ENCODE measurements at places on chromosomes 3 and 15. TPM values are rescaled to one million over a fixed set of nuclear protein-coding genes. Genes with fewer than 3 reads are reported as not detected.
A peak's percentile ranks its signal among the peaks of the same experiment; 100 is the strongest.

DNA sequence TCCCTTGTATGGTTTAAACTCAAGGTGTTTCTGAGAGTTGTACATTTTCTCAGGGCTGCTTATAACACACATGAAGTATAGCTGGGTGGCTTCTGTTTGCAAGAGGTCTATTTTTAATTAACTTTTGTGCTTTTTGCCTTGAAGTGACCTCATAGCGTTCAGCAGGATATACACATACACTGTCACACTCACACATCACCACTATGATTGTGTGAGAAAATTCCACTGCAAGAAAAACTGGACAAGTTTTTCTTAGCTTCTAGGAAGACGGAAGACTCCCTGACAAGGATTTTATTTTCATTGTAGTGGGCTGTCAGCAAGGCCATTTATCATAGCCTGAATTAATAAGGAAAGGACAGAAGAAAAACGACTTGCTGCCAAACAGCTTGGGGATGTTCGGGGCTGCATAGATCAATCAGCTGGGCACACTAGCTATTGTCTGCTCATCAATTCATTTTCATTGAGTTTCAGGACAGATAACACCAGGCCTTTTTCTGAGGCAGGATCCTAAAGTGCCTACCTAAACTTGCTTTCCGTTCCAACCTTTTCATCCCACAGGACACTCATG is 192.8 kb upstream of the CRBN start:
- H3K27ac ChIP-seq: no peak overlapping the region
- H3K27me3 ChIP-seq: no peaks in the 10 kb centered on the region
- no peaks in the 10 kb centered on the region for H3K36me3 ChIP-seq
- no peak overlapping the region for H3K4me3 ChIP-seq
- DNase-seq: no peak

MUC4 gene
- not detected for polyA plus RNA-seq

FBXL2 gene
- 14.4 TPM for polyA plus RNA-seq

ARHGEF26 gene
- 2.3 TPM for polyA plus RNA-seq

DNA sequence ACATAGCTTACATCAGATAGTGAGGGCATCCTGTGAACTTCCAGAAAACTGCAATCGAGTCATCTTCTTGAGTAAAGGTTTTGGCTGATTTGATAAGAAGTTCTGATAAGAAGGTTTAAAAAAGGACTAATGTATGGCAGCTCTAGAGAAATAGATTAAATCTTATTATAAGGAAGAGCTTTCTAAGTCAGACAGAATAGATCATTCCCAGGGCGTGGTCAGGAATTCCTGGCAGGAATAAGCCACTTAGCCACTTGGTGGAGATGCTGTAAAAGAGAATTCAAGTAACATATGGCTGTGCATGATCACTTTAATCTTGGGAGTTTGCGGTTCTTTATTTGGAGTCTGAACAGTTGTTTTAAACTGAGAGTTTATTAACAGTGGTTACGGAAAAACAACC is 17.4 kb downstream of the PGBD4 start:
- no peaks in the 10 kb centered on the region for H3K27me3 ChIP-seq
- no peak for DNase-seq
- no peak overlapping the region for H3K4me3 ChIP-seq
- 0 out of 2 replicates have a peak, but pooled peaks cover 1% of the 10 kb centered on the region for H3K4me1 ChIP-seq
- H3K36me3 ChIP-seq: no peaks in the 10 kb centered on the region

GRCh38 chr3:107837895-107838612 is 252.8 kb downstream of the CD47 start:
- H3K4me3 ChIP-seq: no peak overlapping the region
- no peaks in the 10 kb centered on the region for H3K4me1 ChIP-seq
- H3K27me3 ChIP-seq: no peaks in the 10 kb centered on the region

DNA sequence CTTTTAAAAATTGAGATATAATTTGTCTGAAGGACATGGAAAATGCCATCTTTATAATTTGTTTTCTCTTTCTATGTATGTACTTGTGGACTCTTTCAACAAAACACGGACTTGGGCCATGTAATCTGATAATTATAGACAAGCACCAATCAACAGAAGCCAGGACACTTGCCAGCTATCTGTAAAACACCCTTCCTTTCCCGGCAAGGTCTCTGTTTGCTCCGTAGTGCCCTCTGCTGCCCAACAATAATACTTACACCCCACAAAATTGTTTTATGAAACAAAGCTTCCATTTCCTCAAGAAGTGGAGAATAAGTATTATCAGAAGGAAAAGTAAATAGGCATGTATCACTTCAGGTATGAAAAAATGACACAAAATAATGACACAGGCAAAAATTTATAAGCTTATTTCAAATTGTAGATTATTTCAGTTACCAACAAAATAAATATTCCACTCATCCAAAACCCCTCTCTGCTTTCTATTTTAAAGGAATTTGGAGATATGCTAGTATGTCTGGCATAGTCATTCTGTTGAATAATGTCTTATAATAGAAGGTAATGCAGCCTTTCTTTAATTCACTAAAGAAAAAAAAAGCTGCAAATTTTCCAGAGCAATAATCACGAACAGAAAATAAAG is 32.8 kb downstream of the MYH15 start:
- H3K36me3 ChIP-seq: no peaks in the 10 kb centered on the region
- H3K27me3 ChIP-seq: no peaks in the 10 kb centered on the region
- peak; percentile 72 for DNase-seq
- 0 out of 2 replicates have a peak, but pooled peaks cover 2% of the 10 kb centered on the region for H3K4me1 ChIP-seq
- H3K27ac ChIP-seq: no peak overlapping the region

CRYGS gene
- polyA plus RNA-seq: 2.1 TPM

GRCh38 chr3:53811143-53811927 is 34.9 kb downstream of the CHDH start:
- DNase-seq: no peak
- no peak overlapping the region for H3K4me3 ChIP-seq
- no peak overlapping the region for H3K27ac ChIP-seq
- H3K4me1 ChIP-seq: peaks cover 3% of the 10 kb centered on the region
- H3K36me3 ChIP-seq: no peaks in the 10 kb centered on the region
- H3K27me3 ChIP-seq: peaks cover 9% of the 10 kb centered on the region

DNA sequence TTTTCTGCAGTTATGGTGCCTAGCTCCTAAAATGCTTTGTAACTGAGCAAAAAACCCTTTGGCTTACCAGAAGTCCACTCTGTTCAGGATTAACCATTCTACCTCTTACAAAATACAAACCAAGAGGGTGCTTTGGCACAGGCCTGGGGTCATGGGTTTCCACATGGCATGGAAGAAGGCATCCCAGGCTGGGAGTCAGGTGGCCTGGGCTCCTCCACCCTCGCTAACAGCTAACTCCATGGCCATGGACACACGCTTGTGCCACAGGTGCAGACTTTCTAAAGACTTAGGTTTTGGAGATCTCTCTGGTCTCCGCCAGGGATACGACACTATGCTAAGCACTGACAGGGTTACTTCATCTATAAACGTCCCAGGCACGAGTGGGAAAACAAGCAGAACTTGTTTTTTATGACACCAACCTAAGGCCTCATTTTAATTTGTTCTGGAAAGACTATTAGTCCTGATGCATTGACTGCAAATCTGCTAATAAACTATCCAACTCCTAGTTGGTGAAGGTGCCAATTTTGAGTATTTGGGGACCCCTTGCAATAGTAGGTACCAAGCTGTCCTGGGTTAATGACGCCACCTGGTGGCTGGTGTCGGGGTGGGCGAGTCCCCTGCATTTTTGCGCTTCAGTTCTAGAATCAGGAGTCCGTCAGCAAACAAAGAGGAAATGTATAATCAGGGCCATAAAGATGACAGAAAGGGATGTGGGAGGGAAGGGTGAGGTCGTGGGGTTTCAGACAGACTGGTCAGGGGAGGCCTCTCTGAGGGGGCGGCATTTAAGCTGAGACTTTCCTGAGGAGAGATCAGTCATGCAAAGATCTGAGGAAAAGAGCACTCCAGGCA is 10.3 kb upstream of the ALDH1A3 start:
- H3K4me3 ChIP-seq: no peak overlapping the region
- peaks cover 11% of the 10 kb centered on the region for H3K4me1 ChIP-seq
- H3K36me3 ChIP-seq: no peaks in the 10 kb centered on the region
- H3K27ac ChIP-seq: no peak overlapping the region
- peaks cover 2% of the 10 kb centered on the region for H3K27me3 ChIP-seq
- DNase-seq: no peak

ISL2 gene
- 2.5 TPM for polyA plus RNA-seq

DNA sequence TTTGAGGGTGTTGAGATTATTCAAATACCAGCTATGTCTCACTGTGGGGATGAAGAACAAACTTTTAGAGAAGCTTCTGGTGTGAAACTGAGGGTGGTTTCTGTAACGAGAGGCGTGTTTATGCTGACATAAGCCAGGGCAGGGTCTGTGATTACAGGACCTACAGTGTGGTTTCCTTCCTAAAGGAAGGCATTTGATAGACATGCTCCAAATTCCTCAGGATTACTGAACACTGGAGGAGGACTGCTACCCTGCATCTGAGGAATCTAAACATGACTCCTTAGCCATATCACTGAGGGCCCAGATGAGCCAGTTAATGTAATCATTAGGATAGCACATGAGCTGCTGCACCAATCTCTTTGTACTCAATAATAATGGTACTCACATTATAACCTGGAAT is 328.4 kb upstream of the UMPS start:
- peaks cover 2% of the 10 kb centered on the region for H3K27me3 ChIP-seq
- H3K4me1 ChIP-seq: peaks cover 2% of the 10 kb centered on the region
- H3K36me3 ChIP-seq: no peaks in the 10 kb centered on the region
- H3K4me3 ChIP-seq: no peak overlapping the region
- H3K27ac ChIP-seq: no peak overlapping the region

NOX5 gene
- polyA plus RNA-seq: 0.07 TPM

MRPL46 gene
- polyA plus RNA-seq: 28.1 TPM

CCK gene
- 0.43 TPM for polyA plus RNA-seq

DNA sequence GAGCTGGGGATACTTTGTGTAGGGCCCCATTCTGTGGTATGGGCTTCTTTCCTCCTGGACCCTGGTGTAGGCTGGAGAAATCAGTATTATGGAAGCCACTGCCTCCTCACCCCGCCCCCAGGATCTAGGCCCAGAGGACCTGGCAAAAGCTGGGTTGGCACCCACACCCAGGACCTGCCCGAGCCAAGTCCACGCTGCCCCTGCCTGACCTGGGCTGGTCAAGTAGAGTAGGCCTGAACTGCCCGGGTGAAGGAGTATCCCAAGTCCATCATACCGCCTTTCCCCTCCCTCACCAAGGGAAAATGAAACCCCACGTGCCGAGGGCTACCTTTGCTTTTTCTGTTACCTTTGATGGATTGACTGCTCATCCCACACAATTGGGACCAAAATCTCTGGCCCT is 37.7 kb upstream of the TRAK1 start:
- H3K4me1 ChIP-seq: peaks cover 26% of the 10 kb centered on the region
- no peak for DNase-seq
- no peaks in the 10 kb centered on the region for H3K36me3 ChIP-seq

- no peaks in the 10 kb centered on the region for H3K36me3 ChIP-seq
- H3K27ac ChIP-seq: no peak overlapping the region
- H3K4me1 ChIP-seq: no peaks in the 10 kb centered on the region
- no peaks in the 10 kb centered on the region for H3K27me3 ChIP-seq
Observed at GRCh38 chr3:167450195-167450594, 23.6 kb downstream of the SERPINI2 start.

GRCh38 chr15:25250906-25251622 is 187.8 kb downstream of the UBE3A start:
- H3K27ac ChIP-seq: no peak overlapping the region
- no peak overlapping the region for H3K4me3 ChIP-seq
- no peak for DNase-seq
- H3K4me1 ChIP-seq: no peaks in the 10 kb centered on the region
- no peaks in the 10 kb centered on the region for H3K27me3 ChIP-seq

DNA sequence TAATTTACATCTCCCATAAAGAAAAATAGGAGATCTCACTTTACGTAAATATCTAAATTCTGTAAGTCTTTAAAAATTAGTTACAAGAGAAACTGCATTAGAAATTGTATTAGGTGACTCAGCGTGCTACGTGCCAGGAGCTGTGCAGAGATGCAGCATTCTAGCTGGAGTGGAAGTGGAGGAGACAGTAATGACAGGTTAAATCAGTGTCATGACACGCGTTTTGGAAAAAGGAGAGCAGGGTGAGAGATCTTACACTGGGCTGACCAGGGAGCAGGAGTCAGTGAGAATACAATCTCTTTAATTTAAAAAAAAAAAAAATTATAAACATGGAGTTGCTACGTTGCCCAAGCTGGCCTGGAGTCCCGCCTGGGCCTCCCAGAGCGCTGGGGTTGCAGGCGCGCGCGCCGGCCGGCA is 635 bp downstream of the TUBGCP5 start:
- H3K27ac ChIP-seq: peak overlapping the region; percentile 71
- DNase-seq: peak; percentile 53
- no peaks in the 10 kb centered on the region for H3K27me3 ChIP-seq
- no peaks in the 10 kb centered on the region for H3K4me1 ChIP-seq

CACNA2D2 gene
- 0.11 TPM for polyA plus RNA-seq

DNAH1 gene
- 3.8 TPM for polyA plus RNA-seq

- H3K27ac ChIP-seq: no peak overlapping the region
- no peaks in the 10 kb centered on the region for H3K27me3 ChIP-seq
- H3K4me1 ChIP-seq: peaks cover 12% of the 10 kb centered on the region
- no peak overlapping the region for H3K4me3 ChIP-seq
- peak; percentile 36 for DNase-seq
Observed at GRCh38 chr15:89171136-89172072, 50.0 kb downstream of the RLBP1 start.

CASR gene
- polyA plus RNA-seq: not detected

DNA sequence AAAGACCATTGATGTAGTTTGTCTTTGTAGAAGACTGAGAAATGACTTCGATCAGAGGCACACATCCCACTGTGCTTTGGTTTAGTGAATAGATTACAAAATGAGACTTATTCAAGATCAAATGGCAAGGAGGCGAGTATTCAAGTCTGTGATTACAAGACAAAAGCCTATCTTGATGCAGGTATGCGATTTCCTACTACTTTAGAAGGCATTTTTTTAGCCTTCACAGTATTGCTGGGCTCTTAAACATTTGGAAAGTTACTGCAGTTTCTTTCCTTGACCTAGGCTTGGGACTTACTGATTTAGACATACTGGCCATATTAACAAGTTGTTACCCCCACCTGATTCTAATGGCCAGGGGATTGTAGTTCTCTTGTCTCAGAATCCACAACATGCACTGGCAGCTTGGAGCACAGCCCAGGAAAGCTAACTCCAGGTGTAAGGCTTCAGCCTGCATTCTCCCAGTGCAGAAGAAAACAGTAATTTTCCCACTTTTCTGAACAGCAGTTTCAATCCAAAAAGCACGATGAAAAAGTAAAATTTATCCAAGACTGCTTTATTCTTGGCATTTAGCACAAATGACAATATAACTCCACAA is 311.6 kb downstream of the EPHA6 start:
- H3K4me3 ChIP-seq: no peak overlapping the region
- no peaks in the 10 kb centered on the region for H3K4me1 ChIP-seq
- no peak overlapping the region for H3K27ac ChIP-seq
- H3K27me3 ChIP-seq: no peaks in the 10 kb centered on the region
- H3K36me3 ChIP-seq: no peaks in the 10 kb centered on the region
